ENCODE measurements at places on chromosomes 2 and 18.
A peak's percentile ranks its signal among the peaks of the same experiment; 100 is the strongest.

DNA sequence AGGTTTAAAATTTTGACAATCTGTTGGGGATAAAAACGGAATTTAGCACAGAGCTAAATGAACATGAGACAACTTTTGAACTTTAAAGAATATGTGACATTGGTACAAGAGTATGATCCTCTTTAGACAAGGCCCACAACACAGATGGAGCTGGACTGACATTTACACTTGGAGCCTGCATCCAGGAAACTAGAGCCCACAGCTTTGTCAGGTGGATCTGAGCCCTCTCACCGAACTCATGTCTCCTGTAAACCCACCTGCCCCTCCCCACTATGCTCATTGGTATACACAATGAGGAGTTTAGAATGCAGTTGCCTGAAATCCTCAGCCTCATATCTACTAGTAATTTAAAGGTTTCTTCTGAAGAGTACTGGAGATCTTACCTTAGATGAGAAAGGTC lies 22.1 kb upstream of the ACAA2 start:
- DNase-seq = no peak

- no peak for DNase-seq
These were observed 61.5 kb downstream of the EFR3B start for GRCh38 chr2:25103287-25103871.

DNA sequence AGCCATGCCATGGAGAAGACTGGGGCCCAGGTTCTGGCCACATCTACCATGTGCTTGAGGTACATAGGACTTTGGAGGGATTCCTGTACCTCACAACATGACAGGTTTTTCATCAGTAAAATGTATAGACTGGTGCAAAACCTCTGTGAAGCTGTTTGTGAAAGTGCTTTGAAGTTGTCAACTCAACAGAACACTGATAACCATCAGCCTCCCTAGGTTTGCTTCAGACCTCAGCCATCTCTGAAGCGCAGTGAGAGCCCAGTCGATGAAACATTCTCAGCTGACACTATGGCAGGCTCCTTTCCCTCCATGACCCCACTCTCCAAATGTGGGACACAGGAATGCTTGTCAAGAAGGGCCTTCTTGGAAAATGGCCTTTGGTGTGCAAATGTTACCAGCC lies 38.6 kb downstream of the STK25 start:
- DNase-seq = no peak

DNA sequence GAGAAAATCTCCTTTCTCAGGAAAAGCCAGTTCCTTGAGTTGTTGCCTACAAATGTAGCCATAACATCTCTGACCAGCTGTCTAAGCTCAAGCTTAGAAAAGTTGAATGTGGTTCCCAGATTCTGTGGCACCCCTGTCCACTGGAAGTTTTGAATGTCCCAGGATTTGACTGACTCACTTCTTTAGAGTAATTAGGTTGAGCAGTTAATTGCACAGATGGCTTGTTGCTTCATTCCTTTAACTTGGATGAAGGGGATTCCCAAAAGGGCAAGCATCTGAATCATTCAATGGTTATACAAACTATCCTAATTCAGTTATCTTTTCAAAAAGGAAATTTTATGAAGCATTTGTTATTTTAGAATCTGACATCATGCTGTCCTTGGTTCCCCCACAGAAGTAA lies 374.7 kb downstream of the LNPK start:
- no peak for DNase-seq

- DNase-seq = no peak
These were observed 91.7 kb downstream of the ZCCHC2 start for GRCh38 chr18:62614494-62614893.

GRCh38 chr18:31658670-31659575 lies 25.5 kb downstream of the B4GALT6 start:
- no peak for DNase-seq

GRCh38 chr2:10204326-10205161 lies 82.0 kb downstream of the RRM2 start:
- DNase-seq = no peak

DNA sequence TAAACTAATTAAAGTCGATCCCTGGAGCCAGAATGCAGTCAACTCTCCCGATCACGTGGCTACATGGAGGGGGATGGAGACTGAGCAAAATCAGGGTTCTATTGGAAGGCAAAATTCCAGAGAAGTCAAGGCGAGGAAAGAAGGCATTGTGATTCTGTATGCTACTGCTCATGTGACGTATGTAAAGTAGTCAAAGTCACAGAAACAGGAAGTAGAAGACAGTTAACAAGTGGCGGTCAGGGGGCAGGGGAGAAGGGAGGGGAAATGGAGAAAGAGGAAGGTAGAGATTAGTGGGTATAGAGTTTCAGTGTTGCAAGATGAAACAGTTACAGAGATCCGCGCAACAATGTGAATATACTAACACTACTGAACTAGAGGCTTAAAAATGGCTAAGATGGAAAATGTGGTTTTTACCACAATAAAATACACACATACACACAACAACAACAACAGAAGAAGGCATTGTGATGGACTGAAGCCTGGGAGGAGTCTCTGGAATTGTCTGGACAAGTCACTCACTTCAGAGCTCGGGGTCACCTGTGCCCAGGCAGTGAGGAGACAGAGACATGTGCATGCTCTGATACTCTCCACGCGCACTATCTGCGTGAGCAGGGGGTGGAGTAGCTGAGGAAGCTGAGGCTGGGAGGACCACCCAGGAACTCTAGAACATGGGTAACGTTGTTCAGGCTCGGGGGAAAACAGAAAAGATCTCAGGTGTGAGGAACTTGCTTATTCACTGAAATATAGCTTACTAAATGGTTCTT lies 89.9 kb upstream of the CDCA7 start:
- no peak for DNase-seq

DNA sequence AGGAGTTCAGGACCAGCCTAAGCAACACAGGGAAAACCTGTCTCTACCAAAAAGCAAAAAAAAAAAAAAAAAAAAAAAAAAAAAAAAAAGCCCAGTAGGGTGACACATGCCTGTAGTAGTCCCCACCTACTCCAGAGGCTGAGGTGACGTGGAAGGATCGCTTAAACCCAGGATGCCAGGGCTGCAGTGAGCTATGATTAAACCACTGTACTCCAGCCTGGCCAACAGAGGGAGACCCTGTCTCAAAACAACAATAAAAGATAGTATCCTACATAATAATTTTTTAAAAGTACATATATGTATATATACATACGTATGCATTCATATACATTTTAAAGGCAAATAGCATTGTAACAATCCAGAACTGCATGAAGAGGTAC lies 51.7 kb downstream of the SOS1 start:
- peak; percentile 18 for DNase-seq

DNA sequence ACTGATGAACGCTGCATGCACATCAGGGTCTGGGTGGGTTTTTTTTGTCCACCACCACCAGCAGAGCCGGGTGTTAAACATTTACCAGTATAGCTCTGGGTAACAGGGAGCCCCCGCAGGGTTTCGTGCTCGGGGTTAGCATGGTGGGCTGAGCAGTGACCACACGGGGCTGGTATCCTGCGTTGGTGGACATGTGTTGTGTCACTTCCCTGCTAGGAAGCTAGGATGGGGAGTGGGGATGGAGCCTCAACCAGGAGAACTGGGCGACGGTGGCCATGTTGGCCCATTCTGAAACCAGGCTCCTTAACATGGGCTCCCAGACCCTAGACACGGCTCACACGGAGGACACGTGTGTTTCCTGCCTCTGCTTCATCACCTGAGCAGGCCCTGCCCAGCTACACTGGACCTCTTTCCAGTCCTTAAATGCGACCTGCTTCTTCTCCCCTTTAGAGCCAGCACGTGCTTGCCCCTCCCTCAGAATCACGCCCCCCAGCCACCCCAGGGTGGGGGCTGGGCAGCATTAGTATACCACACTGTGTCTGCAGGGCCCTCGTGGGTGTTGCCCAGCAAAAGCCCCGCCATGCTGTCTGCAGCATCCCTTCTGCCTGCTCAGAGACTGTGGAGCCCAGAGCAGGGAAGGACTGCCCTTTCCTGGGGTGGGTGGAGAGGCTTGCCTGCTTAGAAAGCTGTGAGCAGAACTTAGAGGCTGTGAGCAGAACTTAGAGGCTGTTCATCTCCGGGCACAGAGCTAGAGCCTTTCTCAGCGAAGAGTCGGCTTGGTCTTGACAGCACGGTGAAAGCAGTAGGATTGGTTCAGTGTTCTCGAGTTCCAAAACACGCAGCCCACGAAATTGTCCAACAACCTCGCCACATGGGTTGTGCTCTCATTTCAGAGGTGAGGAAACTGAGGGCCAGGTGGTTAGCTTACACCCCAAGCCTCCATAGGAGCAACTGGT lies 142.1 kb downstream of the KLHL29 start:
- DNase-seq = no peak

GRCh38 chr18:65523461-65523860 lies 227.4 kb upstream of the CDH7 start:
- DNase-seq = no peak

DNA sequence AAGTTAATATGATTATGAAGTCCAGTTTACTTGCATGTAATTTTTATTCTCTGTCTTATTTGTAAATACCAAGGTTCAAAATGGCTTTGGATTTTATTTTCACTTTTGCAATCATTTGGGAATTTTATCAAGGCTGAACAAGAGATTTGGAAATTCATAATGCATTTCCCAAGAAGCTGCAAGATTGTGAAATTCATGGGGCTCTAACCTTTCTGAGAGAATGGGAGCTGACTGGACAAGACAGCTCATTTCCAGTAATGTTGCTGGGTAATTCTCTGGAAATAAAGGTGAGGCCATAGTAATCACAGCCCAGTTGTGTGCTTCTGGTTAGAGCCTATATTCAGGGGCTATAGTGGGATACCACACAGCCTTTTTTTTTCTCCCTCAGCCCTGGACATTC lies 21.5 kb upstream of the NABP1 start:
- no peak for DNase-seq

- DNase-seq = no peak
These were observed 61.9 kb downstream of the LHCGR start for GRCh38 chr2:48693645-48694044.

- DNase-seq = no peak
These were observed 126.8 kb downstream of the ATP9B start for GRCh38 chr18:79195716-79196683.
